ENCODE measurements at places on chromosomes 3 and 15. TPM values are rescaled to one million over a fixed set of nuclear protein-coding genes. Genes with fewer than 3 reads are reported as not detected.

Gene GRK7
- not detected for polyA plus RNA-seq

Gene NUP210
- polyA plus RNA-seq: 24.7 TPM

GRCh38 chr3:74532446-74532845, 82.0 kb downstream of the CNTN3 start:
- DNase-seq: no peak

DNA sequence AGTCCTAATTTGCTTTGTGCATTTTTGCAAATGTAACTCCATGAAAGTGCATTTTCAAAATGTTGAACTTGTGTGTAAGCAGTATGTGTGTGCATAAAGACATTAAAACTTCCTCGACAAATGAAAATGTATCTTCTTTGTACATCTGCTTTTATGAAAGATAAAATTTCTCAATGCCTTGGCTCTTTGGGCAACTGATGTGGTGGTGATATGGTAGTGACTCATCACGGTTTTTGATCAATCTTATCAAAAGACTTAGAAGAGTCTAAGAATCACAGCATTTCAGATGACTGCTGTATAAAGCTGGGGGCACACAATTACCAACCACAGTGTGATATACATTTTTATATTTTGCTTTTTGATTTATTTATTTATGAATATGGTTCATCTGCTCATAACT, 5.4 kb upstream of the MASP1 start:
- DNase-seq: no peak

GRCh38 chr15:92510163-92510882, 116.6 kb downstream of the ST8SIA2 start:
- peak; percentile 64 for DNase-seq

- DNase-seq: no peak
Measured at GRCh38 chr15:70920981-70921696, 28.5 kb downstream of the LRRC49 start.

- DNase-seq: no peak
Measured at GRCh38 chr3:157033001-157033400, 126.9 kb downstream of the CCNL1 start.

Measured in brain (organoid and tissue), 16 donors.